ENCODE measurements at places on chromosomes 6 and 20. TPM values are rescaled to one million over a fixed set of nuclear protein-coding genes. Genes with fewer than 3 reads are reported as not detected.
A peak's percentile ranks its signal among the peaks of the same experiment; 100 is the strongest.

- DNase-seq: peak; percentile 80
These were observed at the start of gene TCF21 for GRCh38 chr6:133888929-133889556. Gene TCF21 (plus strand): TSS chr6:133889113. CDS start chr6:133889398, 285 bp downstream.

GRCh38 chr20:46808565-46808964 lies 86.1 kb upstream of the EYA2 start:
- DNase-seq: no peak

DNA sequence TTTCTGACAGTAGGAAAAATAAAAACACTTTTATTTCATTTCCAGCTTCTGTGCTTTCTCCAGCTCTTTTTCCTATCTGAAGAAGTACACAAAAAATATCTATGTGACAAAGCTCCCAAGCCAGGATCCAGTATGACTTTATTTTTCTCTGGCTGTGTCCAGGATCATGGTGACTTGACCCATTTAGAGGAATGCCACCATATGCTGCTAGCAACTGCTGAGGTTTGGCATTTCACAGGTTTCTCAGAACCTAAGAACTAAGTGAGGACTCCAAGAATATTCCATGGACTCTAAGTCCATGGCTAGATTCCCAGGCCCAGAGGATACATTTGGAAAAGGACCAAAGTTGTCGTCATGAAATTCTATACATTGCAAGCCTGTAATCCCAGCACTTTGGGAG lies 876.6 kb upstream of the FLRT3 start:
- no peak for DNase-seq

DNA sequence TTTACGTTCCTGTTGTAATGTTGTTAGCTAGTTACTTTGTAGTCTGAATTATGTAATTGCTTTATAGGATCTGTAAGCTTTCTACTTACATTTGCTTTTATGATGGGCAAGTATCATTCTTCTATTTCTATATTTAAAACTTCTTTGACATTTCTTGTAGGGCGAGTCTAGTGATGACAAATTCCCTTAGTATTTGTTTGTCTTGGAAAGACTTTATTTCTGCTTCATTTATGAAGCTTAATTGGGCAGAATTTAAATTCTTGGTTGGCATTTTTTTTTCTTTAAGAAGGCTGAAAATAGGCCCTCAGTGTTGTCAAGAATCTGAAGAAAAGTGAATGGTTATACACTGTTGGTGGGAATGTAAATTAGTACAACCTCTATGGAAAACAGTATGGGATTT lies 506.3 kb downstream of the TENT5A start:
- no peak for DNase-seq

DNA sequence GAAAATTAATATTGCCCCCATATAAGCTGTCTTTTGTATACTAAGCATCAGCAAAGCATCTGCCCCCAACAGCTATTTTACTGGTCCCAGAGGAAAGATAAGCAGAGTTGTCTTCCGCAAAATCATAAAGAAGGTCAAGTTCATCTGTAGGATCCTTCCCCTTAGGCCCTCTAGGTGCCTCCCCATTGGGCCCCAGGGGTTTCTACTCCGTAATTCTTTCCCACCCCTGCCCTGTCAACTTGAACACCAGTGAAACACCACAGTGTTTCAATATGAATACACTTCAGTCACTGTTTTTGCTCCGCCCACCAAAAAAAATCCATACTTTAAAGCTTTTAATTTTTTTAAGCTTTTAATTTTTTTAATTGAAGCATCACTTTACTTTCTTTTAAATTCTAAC lies 159.2 kb downstream of the ATXN1 start:
- no peak for DNase-seq

DNA sequence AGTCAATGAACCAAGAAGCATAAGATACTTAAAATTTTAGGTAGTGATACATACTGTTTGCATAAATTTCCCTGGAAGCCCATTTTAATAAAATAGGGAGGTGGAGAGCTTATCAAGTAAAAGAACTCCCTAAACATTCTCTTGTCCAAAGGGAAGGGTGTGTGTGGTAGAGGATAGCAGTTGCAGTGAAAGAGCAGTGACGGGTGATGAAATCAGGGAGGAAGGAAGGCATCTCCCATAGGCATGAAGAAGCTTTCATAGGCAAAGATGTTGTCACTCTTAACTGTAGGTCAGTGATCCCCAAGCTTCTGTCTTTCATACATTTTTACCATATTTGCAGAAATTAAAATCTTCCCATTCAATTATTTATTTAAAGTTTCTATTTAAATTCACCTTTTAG lies 60.0 kb upstream of the ZNF831 start:
- DNase-seq: no peak

GRM1 gene
- 0.14 TPM for total RNA-seq

DNA sequence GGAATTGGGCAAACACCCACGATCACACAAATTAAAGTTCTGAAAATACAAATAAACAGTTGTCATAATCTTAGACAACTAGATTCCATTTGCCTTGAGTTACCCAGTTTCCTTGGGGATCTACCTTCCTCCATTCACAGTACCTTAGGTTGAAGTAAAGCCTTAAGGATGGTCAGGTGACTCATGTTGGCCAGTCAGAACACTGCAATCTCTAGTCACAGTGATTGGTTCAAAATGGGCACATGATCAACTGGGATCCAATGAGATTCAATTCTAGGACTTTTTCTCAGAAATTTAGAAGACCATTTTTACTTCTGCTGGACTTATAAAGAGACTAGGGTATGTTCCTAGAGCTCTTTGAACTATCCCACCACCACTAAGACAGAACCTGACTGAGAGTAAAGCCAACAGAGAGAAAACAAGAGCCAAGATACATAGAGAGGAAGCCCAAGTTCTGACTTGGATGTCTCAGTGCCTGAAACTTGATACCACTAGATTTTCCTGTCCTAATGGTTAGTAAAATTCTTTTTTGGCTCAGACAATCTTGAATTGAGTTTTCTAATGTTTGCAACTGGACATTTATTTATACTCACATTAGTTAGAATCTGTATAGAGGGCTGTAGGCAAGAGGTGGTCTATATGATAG lies 8.6 kb upstream of the CLIC5 start:
- no peak for DNase-seq

- no peak for DNase-seq
These were observed 304.0 kb downstream of the TSHZ2 start for GRCh38 chr20:53276143-53276542.

- no peak for DNase-seq
These were observed 772 bp downstream of the SESN1 start for GRCh38 chr6:109093732-109094415.

DNA sequence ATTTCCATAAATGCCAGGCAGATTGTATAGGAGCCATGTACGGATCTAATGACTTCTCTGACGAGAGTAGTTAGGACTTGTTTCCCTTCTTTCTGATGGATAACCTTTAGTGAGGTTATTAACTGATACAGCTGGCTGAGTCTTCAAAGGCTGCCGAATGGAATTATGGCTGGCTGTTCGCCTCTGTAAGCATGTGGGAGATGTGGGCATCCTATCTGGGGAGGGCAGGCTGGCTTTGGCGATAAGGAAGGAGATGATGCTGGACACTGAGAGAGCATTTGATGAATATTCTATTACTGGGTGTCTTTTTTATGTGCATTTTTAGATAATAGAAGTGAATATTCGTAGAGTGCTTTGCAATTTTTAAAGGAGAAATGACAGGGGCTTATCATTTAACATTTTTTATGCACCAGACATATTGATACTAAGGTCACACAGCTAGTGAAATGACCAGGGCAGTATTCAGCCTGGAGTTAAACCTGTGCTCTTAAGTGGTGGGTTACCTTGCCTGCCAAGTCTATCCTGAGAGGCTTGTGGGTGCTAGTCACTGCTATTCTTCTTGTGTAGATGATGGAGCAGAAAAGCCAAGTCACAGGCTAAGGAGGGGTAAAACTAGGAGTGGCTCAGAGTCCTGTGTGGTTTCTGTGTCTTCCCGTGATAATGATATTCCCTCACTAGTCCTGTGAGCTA lies 3.1 kb downstream of the PBOV1 start:
- no peak for DNase-seq

FAM217A gene
- total RNA-seq: not detected

DNA sequence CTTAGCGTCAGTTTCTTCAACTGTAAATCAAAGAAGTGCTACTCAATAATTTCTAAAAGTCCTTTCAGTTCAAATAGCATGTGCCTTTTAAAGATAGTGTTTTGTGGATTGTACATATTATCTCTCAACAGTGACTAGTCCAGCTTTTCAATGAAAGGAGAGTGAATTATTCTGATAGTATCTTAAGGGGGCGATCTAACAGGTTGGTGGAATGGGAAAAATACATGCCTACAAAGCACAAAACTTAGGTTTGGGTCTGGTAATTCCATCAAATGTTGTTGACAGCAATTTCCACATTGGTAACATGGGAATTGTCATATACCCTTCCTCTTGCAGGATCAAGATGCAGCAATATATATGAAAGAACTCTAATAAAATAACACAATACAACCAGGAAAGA lies 50.1 kb upstream of the HDGFL1 start:
- DNase-seq: no peak

LIN28B gene
- total RNA-seq: 45.6 TPM

ESR1 gene
- total RNA-seq: under 0.01 TPM

DNA sequence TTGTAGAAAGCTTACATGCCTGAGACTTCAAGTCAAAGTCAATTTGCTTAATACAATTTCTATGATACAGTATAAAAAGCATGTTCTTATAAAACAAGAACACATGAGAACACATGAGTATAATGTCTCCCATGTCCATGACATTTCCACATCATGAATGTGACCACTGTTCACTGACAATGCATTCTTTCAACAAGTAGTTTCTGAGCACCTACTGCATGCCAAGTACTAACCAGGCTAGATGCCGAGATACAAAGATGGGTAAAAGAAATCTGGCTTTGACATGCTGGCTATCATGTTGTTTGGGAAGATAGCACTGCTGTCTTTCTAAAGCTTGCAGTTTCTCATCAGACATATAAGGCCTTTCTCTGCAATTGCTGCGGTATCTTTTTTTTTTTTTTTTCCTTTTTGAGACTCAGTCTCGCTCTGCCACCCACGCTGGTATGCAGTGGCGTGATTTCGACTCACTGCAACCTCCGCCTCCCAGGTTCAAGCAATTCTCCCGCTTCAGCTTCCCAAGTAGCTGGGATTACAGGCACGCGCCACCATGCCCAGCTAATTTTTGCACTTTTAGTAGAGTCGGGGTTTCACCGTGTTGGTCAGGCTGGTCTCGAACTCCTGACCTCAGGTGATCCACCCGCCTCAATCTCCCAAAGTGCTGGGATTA lies 123.6 kb upstream of the DST start:
- no peak for DNase-seq

GRCh38 chr6:17758119-17758518 lies 51.4 kb upstream of the NUP153 start:
- no peak for DNase-seq

FOXF2 gene
- 0.52 TPM for total RNA-seq

DNA sequence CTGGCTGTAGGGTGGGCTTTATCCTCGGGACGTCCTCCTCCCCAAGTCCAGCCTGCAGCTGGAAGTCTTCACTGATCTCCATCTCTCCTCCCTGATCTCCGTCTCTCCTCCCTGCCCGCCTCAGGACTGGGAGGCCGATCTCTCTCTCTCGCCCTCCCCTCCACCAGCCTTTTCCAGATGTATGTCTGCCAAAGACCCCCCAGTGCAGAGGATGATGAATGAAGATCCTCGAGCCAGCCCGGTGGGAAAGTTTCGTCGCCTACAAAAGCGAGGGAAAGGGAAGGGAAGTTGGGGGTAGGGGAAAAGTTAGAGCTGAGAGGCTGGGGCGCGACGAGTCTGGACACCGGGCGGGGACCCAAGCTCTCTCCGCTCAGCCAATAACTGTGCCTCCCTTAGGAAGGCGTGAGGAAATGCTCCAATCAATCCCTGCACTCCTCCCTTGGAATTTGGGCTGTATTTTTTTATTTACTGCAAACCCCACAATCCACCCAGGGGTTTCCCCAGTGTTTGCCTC lies 595 bp upstream of the SRF start:
- peak; percentile 81 for DNase-seq

- no peak for DNase-seq
These were observed 33.7 kb upstream of the KCNQ5 start for GRCh38 chr6:72588155-72588554.

DNA sequence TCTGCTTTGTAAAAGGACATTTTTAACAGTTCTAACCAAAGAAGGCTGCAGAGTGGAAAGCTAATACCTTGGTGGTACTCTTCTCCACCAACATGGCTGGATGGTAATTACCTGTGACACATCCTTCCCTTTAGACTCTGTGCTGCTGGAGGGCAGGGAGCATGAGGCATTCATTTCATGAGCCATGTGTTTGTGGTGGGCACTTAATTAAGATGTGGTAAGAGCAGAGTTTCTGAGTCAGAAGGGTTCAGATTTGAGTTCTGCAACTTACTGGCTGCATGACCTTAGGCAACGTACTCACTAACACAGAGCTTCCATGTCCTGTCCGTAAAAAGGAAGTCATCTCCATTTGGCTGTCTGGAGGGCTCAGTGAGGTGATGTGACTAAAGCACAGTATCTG lies 9.1 kb upstream of the ZNF133 start:
- DNase-seq: no peak

DNA sequence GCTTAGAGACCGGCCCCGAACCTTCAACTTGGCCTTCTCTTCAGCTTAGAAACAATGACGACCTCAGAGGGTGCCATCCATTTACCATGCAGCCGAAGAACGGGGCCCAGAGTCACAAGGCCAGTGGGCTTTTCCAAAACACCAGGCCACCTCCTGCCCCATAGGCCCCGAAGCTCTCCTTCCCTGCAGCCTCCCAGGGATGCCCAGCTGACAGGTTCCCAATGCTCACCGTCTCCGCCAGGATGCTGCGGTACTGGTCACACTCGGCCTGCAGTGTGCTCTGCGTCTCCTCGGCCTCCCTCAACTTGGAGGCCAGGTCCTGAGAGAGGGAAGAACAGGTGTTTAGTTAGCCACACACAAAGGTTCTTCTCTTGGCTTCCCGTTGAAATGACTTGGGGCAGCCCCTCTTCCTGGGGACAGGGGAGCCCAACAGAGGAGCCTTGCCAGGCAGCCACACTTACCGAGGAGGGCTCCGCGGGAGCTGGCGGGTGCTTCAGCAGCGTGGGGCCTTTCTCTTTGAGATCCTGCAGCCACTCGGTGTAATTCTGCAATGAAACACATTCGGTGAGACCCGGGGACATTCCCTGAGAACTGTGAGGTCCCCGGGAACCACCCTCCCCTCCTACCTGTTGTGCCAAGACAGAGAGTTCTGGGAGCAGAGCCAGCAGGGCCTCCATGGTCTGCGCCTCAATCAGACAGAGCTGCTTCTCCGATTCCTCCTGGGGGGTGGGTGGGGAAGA lies 51.5 kb downstream of the DSTN start:
- DNase-seq: peak; percentile 31

DNA sequence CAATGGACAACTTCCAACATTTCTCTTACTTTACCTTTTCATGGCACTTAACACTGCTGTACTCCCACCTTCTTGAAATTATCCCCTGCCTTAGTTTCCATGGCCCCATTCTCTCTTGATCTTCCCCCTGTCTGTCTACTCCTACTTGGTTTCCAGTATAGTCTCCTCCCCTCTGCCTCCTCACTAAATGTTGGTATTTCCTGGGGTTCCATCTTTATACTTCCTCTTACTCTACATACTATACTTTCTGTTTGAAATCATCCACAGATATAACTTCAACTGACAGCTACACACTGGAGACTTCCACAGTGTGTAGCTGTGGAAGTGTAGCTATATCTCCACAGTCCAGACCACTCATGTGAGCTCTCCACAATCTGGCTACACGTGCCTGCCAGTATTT lies 13.5 kb downstream of the ZHX3 start:
- DNase-seq: no peak

GRCh38 chr6:17986656-17987446 lies 584 bp downstream of the KIF13A start:
- DNase-seq: peak; percentile 87

All from H7 (cell line).